ENCODE measurements at places on chromosomes 6 and 20.

DNA sequence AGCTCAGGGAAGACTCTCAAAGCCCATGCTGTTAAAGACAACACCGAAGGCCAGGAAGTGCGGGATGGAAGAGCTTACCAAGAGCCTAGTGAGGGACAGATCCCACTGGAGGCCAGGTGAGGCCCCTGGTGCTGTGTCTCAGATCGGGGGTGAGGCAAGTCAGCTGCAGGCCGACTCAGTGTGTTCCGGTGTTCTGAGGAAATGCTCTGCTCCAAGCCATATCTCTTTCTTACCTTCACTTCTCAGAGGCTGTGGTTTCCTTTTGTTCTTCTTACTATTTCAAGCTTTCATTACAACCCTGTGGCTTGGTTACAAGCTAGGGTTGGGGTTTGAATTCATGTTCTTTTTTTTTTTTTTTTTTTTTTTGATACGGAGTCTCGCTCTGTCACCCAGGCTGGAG, 114.3 kb upstream of the ZFP64 start:
- DNase-seq, result no peak

DNA sequence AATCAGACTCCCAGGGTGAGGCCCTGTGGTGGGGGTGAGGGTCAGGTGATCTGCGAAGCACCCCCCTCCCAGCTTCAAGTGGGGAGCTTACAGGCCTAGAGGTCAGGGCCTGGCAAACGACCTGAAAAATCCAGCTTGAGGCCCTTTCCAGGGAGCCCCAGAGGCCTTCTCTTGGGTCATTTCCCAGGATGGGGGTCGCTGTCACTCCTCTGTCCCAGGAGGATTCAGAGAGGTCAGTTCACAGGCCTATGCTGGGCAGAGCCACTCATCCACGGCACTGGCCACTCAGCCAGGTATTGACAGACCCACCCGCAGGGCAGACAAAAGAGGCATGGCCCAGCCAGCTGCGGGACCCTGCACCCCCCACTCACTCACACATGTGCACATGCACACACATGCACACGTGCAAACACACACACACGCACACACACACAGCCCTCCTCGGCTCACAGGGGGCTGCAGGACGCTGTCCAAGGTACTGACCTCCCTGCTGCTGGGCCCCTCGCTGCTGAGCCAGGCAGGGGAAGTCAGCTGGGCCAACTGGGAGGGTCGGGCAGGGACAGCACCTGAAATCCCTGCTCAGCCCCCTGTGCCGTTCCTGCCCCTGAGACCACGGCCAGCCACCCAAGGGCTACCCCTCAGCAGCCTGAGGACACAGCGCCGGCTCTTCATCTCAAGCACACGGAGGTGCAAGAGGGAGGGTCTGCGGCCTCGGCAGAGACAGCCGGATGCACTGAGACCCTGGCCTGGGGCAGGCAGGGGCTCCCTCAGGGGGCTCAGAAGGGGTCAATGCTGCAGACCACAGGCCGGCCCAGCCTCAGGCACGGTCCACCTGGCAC, 113.8 kb downstream of the TAF4 start:
- DNase-seq, result no peak

GRCh38 chr6:1027109-1027794, 284.6 kb upstream of the FOXQ1 start:
- DNase-seq, result no peak

DNA sequence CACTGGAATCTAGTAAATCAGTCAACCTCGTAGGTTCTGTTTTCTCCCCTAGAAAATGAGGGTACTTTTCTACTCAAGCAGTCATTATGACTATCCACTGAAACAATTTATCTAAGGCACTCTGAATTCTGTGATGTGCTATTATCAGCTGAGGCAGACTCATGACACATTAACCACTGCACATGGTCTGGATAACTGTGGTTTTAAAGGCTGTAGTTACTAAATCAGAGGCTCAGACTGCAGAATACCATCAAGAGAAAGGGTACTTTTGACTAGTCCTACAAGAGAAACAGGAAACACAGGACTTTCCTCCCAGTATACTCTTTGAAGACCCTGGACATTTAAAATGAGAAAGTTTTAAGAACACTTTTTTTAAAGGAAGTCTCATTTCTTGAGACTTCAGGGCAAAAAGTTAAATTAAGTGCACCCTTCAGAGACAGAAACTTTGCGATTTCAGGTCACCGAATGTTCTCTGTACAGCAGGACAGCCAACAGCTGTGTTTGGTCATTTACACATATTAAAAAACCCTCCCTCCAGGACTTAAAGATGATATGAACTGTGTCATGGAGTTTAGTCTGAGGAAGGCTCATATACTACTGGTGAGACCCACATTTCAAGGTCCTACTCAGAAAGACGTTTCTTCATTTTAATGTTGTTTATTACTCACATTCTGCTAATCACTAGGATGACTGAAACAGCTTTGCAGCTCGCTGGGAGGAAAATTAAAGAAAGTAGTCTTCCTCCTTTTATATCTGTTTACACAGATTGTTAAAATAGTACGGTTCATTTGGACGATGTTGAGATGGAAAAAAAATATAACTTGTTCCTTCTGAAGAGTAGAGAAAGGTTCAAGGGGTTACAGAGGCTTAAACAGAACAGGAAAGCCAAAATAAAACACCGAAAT, 19.9 kb downstream of the ATXN1 start:
- no peak for DNase-seq

GRCh38 chr6:95478941-95479340, 98.4 kb upstream of the MANEA start:
- no peak for DNase-seq

- DNase-seq, result no peak
Observed at GRCh38 chr6:92979281-92979680, 440.1 kb downstream of the EPHA7 start.

DNA sequence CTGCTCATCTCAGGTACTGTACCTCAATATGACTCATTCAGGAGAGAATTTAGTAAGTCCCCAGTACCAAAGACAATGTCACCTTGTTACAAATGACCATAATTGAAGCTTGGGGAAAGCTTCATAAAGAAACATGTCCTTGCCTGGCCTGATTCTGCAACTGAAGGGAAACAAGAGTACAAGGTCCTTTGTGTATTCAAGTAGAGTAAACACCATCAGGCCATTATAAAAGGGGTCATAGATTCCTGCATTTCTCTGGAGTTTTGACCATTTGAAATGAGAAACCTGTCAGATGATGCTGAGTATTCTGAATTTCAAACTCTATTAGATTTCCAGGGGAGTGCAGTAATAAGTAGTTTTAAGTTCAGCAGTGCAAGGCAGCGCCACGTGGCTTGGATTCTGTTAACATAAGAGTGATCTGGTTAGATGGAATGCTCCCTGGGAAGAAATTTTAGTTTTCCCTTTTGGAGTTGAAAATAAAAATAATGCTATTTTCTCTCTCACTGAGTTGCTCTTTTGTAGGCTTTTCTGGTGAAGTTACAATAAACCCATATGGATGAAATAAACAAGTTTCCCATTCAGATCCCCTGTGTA, 1054.3 kb downstream of the EPHA7 start:
- DNase-seq, result no peak

GRCh38 chr6:169564453-169565240, 137.2 kb downstream of the WDR27 start:
- no peak for DNase-seq

DNA sequence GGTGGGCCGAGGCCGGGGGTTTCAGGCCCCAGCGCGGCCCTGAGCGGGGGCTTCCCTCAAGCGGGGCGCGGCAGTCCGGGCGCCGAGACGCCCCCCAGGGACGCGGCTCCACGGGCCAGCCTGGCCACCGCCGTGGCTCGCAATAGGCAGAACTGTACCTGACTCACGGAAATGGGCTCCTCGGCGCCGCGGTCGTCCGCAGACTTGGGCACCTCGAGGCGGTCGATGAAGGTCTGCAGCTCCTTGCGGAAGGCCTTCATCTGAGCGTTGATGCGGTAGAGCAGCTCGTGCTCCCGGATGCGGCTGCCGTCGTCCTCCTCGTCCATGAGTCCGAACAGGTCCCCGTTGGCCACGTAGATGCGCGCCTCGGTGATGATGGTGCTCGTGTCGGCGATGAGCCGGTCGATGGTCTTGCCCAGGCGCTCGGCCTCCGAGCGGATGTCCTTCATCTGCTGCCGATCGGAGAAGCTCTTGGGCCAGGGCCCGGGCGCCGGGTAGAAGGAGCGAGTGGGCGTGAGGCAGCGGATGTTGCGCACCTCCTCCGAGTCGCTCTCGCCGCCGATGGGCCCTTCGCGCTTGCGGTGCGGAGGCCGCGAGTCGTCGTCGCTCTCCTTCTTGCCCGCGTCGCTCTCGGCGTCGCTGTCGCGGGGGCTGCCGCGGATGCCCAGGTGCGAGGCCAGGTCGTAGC, 16.1 kb upstream of the KIAA0408 start:
- DNase-seq, result no peak

- peak; percentile 30 for DNase-seq
Observed at GRCh38 chr6:30883685-30884520, at the start of gene DDR1. TSS of gene DDR1 (plus strand) at chr6:30884519. CDS start at chr6:30888730, 4,211 bp downstream.

DNA sequence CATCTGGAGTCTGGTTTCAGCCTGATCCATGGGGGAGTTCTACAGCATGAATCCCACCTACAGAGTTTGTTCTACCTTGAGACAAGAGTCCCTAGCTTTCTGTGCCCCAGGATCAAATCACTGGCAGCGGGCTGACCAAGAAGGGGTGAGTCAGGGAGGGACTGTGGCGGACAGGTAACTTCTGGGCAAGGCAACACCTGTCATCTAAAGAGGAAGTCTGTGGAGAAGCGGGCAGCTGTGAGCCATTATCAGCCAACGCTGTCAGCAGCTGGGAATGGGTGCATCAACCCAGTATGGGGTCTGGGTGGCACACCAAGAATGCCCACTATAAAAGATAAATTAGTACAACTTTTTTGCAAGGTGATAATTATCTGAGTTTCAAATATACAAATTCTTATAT, 45.9 kb downstream of the UBE3D start:
- DNase-seq, result no peak

GRCh38 chr6:40723967-40724366, 136.8 kb upstream of the LRFN2 start:
- no peak for DNase-seq

DNA sequence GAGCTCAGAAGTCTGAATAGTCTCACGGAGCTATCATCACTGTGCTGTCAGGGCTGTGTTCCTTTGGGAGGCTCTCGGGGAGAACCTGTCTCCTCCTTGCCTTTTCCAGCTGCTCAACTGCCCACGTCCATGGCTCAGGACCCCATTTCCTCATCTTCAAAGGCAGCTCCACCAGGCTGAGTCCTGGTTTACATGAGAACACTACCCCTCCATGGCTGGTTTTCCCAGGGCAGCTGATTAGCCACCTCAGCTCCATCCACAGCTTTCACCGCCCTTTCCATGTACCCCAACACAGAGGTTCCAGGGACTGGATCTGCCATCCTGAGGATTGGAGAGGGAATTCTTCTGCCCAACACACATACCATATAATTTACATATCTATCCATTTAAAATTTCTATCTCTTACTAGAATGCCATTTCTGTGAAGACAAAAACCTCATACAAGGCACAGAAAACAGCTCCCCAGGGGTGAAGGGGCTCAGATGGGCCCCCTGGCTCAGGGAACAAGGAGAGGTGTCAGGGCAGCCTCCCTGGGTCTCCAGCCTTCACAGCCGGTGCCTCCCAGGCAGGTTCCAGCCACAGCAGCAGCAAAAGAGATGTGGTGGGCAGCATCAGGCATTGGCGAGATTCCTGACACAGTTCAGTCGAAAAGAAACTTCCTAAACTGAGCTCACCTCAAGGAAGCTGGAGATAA, 2.2 kb upstream of the RAET1E start:
- DNase-seq, result no peak

GRCh38 chr6:145838305-145838704, 23.7 kb upstream of the FBXO30 start:
- DNase-seq, result no peak

- no peak for DNase-seq
Observed at GRCh38 chr6:73107016-73107415, 118.3 kb downstream of the KHDC1L start.

- no peak for DNase-seq
Observed at GRCh38 chr6:24743265-24743943, 24.4 kb upstream of the C6orf62 start.

GRCh38 chr20:25573288-25574251, 11.8 kb downstream of the NINL start:
- no peak for DNase-seq

- DNase-seq, result no peak
Observed at GRCh38 chr6:148179786-148180185, 162.9 kb upstream of the SASH1 start.

DNA sequence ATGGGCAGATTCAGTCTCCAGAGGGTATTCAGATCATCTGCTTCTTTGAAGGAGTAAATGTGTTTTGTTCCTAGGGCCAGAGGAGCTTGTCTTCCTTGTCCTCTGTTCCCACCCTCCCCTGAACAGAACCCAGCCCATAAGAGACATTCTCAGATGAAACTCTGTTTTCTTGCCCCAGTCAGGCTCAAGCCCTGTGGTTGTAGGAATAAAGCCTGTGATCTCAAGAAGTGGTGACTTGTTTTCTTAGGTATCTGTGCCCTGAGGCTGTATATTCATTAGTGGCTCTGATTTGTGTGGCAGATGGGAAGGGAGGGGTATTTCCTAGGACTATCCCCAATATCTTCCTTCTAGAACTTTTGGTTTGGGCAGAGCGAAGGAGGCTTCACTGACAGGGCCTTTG, 27.9 kb downstream of the GSS start:
- no peak for DNase-seq

- DNase-seq, result no peak
Observed at GRCh38 chr6:106939848-106940247, 34.7 kb downstream of the CD24 start.

GRCh38 chr6:15184441-15184861, 61.4 kb upstream of the JARID2 start:
- DNase-seq, result no peak

DNA sequence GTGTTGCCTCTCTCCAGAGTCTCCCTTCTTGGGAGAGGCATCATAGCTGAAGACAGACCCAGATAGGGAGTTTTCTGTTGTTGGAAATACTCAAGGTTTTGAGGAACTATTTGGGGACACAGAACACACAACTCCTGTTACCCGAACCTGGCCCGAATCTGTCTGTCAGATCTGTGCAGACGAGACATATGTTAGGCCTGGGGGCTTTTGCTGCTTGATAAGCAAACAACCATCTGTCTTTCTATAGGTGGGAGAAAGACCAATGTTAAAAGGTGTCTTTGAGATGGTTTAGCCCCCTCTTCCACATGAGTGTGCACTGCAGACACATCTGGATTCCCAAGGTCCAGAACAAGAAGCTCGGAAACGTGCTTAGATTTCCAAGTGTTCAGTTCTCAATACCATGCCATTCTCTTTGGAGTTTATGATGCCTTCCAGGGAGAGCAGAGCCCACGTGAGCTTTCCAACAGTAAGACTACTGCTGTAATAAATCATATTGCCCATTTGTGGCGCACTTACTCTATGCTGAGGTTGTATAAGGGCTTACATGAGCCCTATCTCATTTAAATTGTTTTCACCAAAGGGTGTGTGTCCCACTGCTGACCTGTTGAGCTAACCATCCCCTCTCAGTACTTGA, 3.8 kb upstream of the STX16 start:
- no peak for DNase-seq

DNA sequence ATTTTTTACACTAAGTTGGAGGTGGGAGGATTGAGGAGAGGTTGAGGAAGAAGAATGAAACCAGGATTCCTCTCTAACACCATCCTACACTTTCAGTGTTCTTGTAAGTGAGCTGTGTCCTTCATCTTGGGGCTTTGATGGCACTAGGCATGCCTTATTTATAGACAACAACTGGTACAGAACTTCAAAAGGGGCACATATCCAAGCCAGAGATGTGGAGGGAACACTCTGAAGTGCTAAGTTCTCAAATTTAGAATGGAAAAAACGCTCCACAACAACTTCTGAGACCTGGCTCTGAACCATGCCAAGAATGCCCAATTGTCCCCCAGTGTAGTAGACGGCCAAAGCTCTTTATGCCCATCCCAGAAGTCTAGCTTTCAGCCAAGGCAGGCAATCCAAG, 16.2 kb upstream of the PKHD1 start:
- DNase-seq, result no peak
